Naive thymus-derived CD8-positive, alpha-beta T cell (primary cell): ENCODE measurements at places on chromosomes 1 and 21. TPM values are rescaled to one million over a fixed set of nuclear protein-coding genes. Genes with fewer than 3 reads are reported as not detected.
A peak's percentile ranks its signal among the peaks of the same experiment; 100 is the strongest.

Gene TLCD4
- 0.08 TPM for total RNA-seq

- peaks cover 67% of the 10 kb centered on the region for H3K27me3 ChIP-seq
- H3K4me3 ChIP-seq: no peak overlapping the region
- no peaks in the 10 kb centered on the region for H3K36me3 ChIP-seq
- DNase-seq: no peak
- no peak overlapping the region for H3K27ac ChIP-seq
Measured at GRCh38 chr21:41775149-41775472, 8.3 kb upstream of the RIPK4 start.

DNA sequence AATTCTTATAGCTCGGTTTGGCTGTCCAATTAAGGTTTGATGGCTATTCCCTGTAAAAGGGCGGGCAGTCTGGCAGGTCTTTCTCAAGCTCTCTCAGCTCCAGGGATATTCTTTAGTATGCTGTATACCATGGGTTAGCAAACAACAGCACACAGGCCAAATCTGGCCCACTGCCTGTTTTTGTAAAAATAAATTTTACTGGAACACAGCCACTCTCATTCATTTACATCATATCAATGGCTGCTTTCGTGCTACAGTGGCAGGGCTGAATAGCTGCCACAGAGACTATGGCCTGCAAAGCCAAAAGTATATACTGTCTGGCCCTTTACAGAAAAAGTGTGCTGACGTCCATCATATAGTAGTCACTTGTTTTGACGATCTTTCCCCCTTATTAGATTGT is 32.0 kb downstream of the MACO1 start:
- no peak for DNase-seq
- no peaks in the 10 kb centered on the region for H3K27me3 ChIP-seq
- H3K4me1 ChIP-seq: peaks cover 35% of the 10 kb centered on the region
- no peak overlapping the region for H3K4me3 ChIP-seq

Gene ZNF648
- total RNA-seq: not detected

Gene OLFML3
- total RNA-seq: 0.36 TPM

GRCh38 chr1:45016767-45017166 is 4.7 kb downstream of the UROD start:
- peak overlapping the region; percentile 46 for H3K27ac ChIP-seq
- H3K36me3 ChIP-seq: peaks cover 13% of the 10 kb centered on the region
- no peak for DNase-seq
- no peaks in the 10 kb centered on the region for H3K27me3 ChIP-seq
- H3K4me1 ChIP-seq: peaks cover 28% of the 10 kb centered on the region

GRCh38 chr1:205293350-205294074 is 28.0 kb downstream of the NUAK2 start:
- H3K36me3 ChIP-seq: no peaks in the 10 kb centered on the region
- peaks cover 86% of the 10 kb centered on the region for H3K4me1 ChIP-seq
- no peaks in the 10 kb centered on the region for H3K27me3 ChIP-seq
- peak overlapping the region; percentile 28 for H3K27ac ChIP-seq

Gene SERPINC1
- 0.44 TPM for total RNA-seq

- H3K27ac ChIP-seq: no peak overlapping the region
- DNase-seq: no peak
- no peaks in the 10 kb centered on the region for H3K36me3 ChIP-seq
- no peak overlapping the region for H3K4me3 ChIP-seq
Measured at GRCh38 chr1:58882322-58882948, 98.6 kb upstream of the JUN start.
